ENCODE measurements at places on chromosomes 4 and X.

- no peak for DNase-seq
These were observed 69.8 kb downstream of the ANXA3 start for GRCh38 chr4:78621395-78621794.

DNA sequence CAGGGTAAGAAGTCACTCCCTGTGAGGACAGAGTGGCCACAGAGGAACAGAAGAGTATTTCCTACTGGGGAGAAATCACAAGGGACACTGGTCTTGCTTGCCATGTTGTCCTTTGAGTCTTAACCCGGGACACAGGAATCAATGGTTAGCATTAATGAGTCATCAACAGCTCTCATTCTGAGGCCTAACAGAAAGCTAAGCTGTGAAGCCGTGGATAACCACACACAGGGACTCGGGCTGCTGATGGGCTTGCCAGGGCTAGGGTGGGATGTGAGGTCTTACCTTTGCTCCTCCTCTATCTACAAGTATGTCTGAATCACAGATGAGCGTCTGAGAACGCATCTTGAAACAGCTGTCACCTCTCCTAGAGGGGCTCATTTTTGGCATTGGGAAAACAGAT, 22.2 kb downstream of the HELT start:
- DNase-seq = no peak

- DNase-seq = no peak
These were observed 78.8 kb downstream of the NHS start for GRCh38 chrX:17453788-17454187.

DNA sequence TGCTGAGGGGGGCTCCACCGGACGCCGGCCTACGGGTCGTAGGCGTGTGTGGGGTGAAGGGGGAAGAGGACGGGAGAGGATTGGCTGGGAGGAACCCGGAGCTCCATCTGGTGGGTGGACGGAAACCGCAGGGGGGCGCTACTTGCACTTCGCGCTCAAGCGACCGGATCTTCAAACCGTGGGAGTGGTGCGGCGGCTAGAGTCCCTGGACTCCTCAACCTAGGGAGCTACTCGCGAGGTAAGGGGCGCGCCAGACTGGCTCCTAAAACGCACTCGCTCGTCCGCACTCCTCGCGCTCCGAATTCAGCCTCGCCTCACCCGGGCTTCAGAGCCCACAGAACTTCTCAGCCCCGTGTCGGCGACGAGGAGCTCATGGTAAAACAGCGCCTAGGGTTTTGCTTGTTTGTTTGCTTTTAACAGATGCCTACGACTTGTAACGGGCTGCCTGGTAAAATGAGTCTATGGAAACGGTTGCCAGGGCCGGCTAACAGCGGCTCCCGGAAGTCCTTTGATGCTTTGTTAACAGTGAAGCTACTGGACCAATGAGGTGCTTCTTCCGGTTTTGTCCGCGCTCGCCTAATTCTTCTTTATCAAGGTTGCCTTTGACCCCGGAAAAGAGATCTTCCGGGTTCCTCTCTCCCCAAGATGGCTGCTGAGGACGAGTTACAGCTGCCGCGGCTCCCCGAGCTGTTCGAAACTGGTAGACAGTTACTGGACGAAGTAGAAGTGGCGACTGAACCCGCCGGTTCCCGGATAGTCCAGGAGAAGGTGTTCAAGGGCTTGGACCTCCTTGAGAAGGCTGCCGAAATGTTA, at the start of gene IGBP1:
IGBP1 (plus strand) TSS at position 145 of the 813 bp plus-strand sequence; CDS start at position 646, 501 bp downstream.
- peak; percentile 86 for DNase-seq

DNA sequence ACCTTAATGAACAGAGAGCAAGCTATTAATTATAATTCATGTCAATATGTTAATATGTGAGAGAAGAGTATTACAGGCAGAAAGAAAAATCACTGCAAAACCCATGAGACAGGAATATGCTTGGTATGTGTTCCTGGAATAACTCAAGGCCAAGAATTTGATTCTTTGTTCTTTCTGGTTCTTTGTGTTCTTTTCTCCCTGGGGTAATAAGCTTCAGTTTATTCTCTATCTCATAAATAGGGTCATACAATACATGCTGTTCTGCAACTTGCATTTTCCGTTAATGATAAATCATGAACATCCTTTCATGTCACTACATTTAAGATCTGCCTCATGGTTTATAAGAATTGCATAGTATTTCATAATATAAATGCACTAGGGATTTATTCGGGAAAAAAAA, 16.8 kb upstream of the THOC2 start:
- no peak for DNase-seq

DNA sequence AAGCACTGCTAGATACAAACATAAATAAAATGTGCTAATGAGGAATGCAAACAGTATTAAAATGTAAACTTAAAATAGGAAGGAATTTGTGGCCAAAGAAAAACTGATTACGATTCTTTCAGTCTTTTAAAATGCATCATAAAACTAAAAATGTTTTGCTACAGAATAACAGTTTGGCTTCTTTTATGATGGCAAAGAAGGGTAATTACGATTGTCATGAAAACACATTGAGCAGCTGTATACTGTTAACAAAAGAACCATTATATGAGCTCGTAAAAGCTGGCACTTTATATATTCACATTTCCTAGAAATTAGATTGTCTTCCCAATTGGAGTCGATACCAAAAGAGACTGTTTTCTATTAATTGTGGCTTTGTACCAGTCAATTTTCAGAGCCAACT, 290.4 kb downstream of the NR3C2 start:
- DNase-seq = no peak

DNA sequence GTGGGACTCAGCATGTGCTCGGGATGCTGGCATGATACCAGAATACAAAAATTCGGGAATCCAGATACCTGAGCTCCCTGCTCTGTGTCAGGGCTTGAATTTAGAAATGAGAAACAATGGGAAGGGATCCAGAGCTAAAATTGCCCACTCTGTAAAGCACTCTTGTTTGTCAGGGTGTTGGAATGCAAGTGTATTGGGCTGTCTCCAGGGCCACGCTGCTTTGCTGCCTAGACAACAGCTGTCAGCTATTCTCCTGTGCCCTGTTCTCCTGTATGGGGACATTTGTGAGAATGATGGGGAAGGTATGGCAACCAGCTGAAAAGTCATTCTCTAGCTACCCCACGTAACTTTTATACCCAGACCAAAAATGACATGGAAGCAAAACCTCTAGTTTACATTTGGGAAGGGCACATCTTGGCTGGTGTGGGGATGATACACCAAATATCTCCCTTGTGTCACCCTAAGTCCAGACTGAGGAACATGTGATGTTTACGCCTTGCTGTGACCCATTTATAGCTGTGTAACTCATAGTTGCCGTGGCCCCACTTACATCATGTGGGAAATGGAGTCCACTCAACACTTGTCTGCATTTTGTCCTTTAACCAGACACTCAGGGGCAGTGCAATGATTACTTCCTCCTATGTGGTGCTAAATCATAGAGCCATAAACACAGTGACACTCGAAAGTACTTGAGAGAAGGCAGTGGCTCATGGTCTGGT, 46.6 kb downstream of the SMPX start:
- DNase-seq = no peak

DNA sequence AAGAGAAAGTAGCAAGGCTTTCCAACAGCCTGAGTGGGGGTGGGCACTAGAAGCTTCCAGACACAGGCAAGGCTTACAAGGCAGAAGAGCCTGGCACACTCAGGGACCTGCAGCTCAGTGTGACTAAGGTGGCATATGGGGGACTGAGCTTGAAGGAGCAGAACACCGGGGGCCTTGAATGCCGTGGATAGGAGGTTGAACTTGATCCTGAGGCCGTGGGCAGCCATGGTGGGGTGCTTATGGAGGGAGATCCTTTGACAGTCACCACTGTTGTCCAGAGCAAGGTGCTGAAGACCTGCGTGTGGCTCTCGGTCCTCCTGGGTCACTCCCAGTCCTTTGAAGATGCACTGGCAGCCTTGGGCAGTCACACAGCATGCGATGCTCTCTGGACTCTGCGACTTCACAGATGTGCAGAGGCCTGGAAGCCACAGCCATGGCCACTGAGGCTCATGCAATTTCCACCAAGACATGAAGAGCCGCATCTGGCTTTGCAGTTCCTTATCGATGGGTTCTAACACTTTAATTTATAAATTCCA, 18.3 kb downstream of the C4orf50 start:
- DNase-seq = peak; percentile 12

DNA sequence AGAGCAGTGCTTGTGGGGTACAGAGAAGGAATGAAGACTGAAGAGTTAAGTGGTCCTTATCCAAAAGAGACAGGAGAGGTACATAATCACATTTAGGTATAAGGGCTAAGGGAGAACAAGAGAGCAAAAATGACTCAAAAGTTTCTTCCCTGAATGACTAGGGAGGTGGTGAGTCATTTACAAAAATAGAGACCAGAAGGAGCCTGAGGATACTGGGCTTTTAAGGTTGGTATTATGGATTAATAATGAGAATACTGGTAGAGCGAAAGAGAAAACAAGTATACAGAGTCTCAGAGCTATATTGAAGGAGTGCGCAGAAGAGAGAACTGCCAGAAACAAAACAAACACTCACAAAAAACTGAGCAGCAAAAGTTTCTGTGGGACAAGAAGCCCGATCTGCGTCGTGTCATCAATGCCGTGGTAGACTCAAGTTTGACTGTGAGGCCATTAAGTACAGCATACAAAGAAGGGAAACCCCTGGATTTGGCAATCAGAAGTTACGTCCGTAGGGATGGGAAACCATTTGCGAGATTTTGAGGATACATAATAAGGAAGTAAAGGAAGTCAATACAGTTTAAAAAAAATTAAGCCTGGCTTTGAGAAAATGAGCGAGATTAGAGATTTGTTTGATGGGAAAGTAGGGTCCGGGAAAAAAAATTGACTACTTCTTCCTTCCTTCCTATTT, 129.1 kb upstream of the STIM2 start:
- DNase-seq = no peak

- no peak for DNase-seq
These were observed 228.0 kb downstream of the APBB2 start for GRCh38 chr4:40986375-40986774.

GRCh38 chr4:158823461-158823873, 54.6 kb downstream of the FNIP2 start:
- no peak for DNase-seq

DNA sequence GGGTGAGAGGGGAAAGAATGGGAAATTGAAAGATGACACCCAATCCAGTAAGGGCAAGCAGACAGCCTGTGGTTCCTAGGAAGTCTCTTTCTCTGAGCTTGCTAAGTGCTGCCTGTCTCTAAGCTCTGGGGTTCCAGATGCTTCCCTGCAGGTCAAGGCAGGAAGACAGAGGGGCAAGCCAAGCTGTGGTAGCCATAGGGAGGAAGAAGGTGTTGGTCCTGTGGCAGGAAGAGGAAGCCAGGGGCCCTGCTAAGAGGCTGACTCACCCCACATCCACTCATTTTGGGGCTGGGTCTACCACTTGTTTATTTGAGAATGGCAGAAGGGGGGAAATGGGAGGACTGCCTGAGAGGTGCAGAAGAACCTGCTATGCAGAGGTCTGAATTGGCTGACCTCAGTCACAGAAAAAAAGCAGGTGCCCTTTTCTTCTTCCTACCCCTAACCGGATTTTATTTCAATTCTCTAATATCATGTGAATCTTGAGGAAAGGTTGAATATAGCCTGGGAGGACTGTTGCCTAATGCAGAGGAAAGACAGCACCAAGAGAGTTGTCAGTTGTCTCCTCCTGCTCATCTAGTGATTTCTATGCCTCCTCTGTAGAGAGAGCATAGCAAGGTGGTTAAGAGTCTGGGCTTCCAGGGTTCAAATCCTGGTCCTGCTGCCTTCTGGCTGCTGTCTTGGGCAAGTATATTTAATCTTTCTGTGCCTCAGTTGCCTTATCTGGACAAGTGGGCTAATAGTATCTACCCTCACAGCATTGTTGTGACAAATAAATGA, 27.4 kb downstream of the HOPX start:
- no peak for DNase-seq

DNA sequence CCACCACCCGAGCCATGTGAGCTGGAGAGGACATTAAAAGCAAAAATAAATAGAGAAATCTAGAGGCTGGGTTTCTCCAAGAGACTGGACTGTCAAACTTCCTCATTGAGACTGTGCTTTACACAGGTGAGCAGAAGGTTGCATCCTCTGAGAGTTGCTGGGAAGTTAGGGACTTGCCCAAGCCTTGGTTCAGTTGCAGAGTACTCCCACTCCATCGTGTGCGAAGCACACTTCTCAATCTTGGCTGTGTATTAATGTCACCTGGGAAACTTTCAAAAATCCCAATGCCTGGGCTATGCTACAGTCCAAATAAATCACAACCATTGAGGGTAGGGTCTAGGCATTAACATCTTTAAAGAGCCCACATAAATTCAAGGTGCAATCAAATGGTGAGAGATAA, 89.2 kb downstream of the ZNF330 start:
- DNase-seq = no peak

DNA sequence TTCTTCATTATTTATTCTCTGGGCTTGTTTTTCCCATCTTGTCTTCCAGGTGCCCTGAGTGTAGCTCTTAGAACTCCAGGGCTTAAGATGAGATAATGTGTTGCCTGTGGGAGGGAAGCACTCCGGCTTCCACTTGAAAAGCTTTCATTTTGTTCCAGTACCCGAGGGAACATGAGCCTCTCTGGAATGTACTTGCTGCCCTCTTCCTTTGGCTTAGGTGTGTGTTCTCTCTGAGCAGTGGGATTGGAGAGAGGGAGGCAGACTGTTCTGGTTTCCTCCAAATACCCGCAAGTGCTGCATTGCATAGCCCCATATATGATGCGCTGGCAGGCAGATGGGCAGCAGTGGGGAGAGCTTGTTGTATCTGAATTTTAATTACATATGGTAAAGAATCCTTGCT, 861 bp upstream of the DTHD1 start:
- no peak for DNase-seq

GRCh38 chrX:123188081-123188480, 4.0 kb downstream of the GRIA3 start:
- no peak for DNase-seq

DNA sequence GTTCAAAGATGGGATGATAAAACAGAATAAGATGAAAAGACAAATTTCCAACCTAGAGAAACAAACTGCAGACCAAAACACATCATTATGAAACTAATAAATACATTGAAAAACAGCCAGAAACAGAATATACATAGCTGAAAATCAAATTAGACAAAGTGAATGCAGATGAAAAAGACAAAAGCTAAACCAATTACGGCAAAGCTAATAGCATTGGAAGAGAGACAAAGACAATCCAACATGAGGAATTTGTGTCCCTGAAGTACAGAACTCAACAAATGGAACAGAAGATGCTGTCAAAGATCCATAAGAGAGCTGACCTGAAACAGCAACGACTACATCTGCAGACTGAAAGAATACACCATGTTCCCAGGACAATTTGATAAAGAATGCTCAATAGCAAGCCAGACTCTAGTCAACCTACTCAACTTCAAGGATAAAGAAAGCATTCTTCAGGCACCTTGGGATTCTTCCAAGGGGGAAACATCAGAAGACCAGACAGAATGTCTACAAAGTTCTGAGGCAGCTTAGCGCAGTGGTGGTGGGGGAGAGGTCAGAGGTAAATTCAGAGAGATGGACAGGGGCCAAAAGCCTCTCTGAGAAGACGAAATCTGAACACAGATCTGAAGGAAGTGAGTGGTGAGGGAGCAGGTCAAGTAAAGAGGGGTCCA, 27.4 kb upstream of the IRAK1 start:
- no peak for DNase-seq

GRCh38 chr4:176845636-176846035, 52.9 kb upstream of the VEGFC start:
- DNase-seq = no peak
